ENCODE measurements at places on chromosomes 13 and 19. TPM values are rescaled to one million over a fixed set of nuclear protein-coding genes. Genes with fewer than 3 reads are reported as not detected.

DNA sequence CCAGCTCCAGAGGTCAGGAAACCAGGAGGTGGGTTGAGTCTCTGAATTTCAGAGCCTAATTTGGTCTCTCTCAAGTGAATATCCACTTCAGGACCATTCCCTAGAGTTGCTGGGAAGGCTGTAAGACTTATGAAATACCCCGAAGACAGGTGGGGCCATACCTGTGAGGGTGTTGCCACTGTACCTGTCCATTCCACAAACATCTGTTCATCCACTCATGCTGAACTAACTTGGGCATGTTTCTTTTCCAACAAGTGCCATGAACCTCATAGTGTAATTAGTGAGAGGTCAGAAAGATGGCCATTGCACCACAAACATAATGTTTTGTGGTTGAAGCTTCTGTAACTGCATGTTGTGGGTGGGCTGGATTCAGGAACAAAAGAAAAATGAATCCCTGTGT is 7.8 kb downstream of the ILF3 start:
- DNase-seq = no peak

GRCh38 chr13:49063497-49063896 is 87.8 kb downstream of the FNDC3A start:
- no peak for DNase-seq

GRCh38 chr19:36707134-36707533 is 19.7 kb downstream of the ZNF567 start:
- DNase-seq = no peak

SIGLEC12 gene
- not detected for total RNA-seq

DNA sequence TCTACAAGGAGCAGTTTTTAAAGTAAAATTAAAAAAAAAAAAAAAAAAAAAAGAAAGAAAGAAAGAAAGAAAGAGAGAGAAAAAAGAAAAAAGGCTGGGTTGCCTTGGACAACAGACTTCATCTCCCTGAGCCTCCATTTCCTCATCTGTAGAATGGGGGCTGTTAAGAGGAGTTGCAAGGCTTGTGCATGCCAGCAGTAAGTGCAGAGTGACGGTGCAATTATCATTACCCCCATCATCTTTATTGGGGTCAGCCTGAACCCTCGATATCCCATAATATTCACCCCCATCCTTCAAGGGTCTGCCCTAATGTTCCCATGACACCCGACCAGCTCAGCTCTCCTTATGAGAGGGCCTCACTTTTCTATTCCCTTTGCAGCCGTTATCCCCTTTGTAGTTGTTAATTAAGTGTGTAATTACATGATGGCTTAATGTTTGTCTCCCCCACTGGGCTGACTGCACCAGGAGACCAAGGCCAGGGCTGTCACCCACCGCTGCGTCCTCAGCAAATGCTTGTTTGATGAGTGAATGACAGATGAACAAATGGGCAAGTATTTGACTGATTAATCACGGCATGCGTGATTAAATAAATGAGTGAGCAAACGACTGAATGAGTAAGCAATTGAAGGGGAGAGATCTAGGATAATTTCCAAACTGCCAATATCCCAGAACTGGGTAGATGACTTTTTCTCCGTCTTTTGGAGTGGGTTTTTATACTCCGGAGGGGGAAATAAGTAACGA is 10.1 kb downstream of the FOSB start:
- DNase-seq = no peak

ZNF599 gene
- total RNA-seq = 5.8 TPM

DNA sequence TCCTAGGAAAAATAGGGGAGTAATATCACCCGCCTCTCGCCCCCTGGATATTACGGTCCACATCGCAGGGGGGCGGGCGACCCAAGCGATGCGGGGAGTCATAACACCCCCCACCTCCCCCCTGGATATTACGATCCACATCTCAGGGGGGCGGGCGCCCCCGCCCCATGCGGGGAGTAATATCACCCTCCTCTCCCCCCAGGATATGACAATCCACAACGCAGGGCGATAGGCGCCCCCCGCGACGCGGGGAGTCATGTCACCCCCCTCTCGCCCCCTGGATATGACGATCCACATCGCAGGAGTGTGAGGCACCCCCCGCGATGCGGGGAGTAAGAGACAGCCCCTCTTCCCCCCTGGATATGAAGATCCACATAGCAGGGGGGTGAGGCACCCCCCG is 684.4 kb upstream of the PCDH9 start:
- DNase-seq = no peak

- no peak for DNase-seq
Observed at GRCh38 chr13:73162912-73163911, 104.4 kb downstream of the KLF5 start.

OR10H1 gene
- 0.06 TPM for total RNA-seq

GRCh38 chr13:102907886-102908515 is 62.2 kb downstream of the ERCC5 start:
- DNase-seq = no peak

- DNase-seq = no peak
Observed at GRCh38 chr19:18761531-18762110, 29.5 kb downstream of the COMP start.

GRK1 gene
- total RNA-seq = not detected

GRCh38 chr13:97521726-97522125 is 87.8 kb downstream of the RAP2A start:
- DNase-seq = no peak

DNA sequence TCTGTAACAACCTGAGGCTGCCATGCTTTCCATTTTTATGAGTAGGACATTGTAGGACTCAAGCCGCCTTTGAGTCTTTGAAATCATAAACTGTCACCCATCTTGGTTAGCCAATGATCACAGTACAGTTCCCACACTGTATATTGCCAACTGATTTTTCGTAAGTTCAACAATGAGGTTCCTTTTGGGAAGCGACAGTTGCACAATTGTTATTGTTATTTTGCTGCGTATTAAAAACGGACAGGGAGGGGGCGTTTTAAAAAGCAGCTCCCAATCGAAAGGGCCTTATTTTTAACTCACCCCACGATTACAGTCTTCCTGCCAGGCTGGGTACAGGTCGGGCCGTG is 601 bp downstream of the SLC46A3 start:
- peak; percentile 36 for DNase-seq
